WTC11 (cell line): ENCODE measurements at places on chromosomes 5 and 9. TPM values are rescaled to one million over a fixed set of nuclear protein-coding genes. Genes with fewer than 3 reads are reported as not detected.

GRCh38 chr9:136342181-136343120, 15.1 kb downstream of the GPSM1 start:
- no peaks in the 10 kb centered on the region for H3K4me1 ChIP-seq
- H3K27ac ChIP-seq, result no peak overlapping the region
- no peaks in the 10 kb centered on the region for H3K36me3 ChIP-seq
- no peaks in the 10 kb centered on the region for H3K27me3 ChIP-seq

DNA sequence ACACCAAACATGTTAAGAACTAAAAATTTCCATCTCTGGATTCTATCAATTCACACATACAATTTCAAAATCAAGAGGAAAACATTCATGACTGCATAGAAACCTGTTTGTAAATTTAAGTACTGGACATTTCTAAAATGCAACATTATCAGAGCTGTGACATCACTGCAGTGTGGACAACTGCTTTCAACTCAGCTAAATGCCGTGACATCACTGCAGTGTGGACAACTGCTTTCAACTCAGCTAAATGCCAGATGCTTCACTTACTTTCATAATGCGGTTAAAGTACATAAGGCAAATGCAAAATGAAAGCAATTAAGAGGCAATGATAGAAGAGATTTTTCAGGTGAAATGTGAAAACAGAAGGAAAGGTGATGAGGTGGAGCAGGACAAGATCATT, 161.5 kb downstream of the ARL15 start:
- no peak overlapping the region for H3K4me3 ChIP-seq
- no peaks in the 10 kb centered on the region for H3K27me3 ChIP-seq
- peaks cover 12% of the 10 kb centered on the region for H3K4me1 ChIP-seq

Gene SLC6A7
- total RNA-seq, result 0.04 TPM in 1 of 3 replicates, not detected in the others

Gene PDGFRB
- 5.0 to 7.9 TPM (median 5.1 TPM) in 3 replicates for total RNA-seq

Gene TLE4
- total RNA-seq, result 48.1 to 50.9 TPM (median 49.8 TPM) in 3 replicates

GRCh38 chr9:89872913-89873707, 268.3 kb downstream of the GADD45G start:
- H3K27ac ChIP-seq, result no peak overlapping the region
- H3K4me3 ChIP-seq, result no peak overlapping the region
- H3K36me3 ChIP-seq, result no peaks in the 10 kb centered on the region
- no peaks in the 10 kb centered on the region for H3K4me1 ChIP-seq

DNA sequence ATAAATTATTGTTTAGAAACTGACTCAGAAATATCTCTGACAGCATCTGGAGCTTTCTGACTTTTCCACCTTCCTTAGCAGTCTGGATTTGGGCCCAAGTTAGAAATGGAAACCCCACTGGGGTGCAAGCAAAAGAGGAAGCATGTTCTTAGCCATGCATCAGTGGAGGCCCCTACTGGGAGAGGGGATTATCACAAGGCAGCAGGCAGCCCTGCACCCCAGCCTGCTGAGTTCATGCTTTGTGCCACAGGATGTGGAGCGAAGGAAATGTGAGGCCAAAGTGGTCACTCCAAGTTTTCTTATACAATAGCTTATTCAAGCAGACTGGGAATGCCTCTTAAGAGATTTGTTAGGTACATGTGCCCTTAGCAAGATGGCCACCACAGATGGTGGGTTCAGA, 146.5 kb upstream of the TLX3 start:
- no peak overlapping the region for H3K27ac ChIP-seq
- H3K27me3 ChIP-seq, result no peaks in the 10 kb centered on the region
- peak; percentile 67 for DNase-seq
- no peak overlapping the region for H3K4me3 ChIP-seq
- H3K4me1 ChIP-seq, result peaks cover 20% of the 10 kb centered on the region

DNA sequence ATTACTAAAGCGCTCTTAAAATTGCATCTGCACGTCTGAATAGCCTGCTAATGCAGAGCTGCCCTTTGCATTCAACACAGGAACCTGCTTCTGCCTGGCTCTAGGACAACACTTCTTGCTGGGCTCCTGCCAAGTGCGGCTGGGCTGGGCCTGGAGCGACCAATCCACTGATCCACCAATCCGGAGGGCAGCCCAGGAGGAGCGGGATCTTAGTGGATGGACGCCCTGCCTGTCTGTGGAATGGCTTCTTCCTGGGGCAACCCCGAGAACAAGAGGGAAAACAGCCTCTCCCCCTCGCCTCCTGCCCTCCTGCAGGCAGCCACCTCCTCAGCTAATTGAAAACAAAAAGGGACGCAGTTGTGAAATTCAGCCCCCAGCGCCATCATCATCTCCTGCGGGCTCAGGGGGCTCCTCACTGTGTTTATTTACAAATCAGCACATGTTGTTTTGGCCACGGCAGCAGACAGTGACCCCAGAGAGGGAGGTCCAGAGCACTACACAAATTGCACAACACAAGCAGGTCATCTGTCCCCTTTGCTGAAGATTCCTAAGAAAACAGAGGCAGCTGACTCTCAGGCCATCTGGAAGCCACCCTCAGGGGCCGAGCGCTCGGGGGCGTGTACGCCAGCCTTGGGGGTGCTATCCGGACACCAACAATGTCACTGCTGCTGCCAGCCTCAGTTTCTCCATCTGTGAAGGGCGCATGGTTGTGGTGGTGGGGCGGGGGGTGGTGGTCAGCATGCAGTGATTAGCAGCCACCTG, 57.3 kb downstream of the GADD45G start:
- H3K27me3 ChIP-seq, result peaks cover 3% of the 10 kb centered on the region; the same call in 1 of the 2 replicates
- H3K4me1 ChIP-seq, result peaks cover 60% of the 10 kb centered on the region
- no peaks in the 10 kb centered on the region for H3K36me3 ChIP-seq
- peak overlapping the region; percentile 94 for H3K27ac ChIP-seq
- H3K4me3 ChIP-seq, result peak overlapping the region; percentile 25
- peak; percentile 92 for DNase-seq

- DNase-seq, result no peak
- no peak overlapping the region for H3K27ac ChIP-seq
- no peaks in the 10 kb centered on the region for H3K36me3 ChIP-seq
- peaks cover 31% of the 10 kb centered on the region for H3K4me1 ChIP-seq
- no peaks in the 10 kb centered on the region for H3K27me3 ChIP-seq
- H3K4me3 ChIP-seq, result no peak overlapping the region
Observed at GRCh38 chr5:74079971-74080556, 454.1 kb downstream of the ARHGEF28 start.

- H3K4me3 ChIP-seq, result no peak overlapping the region
- no peaks in the 10 kb centered on the region for H3K36me3 ChIP-seq
- H3K27ac ChIP-seq, result no peak overlapping the region
- peaks cover 9% of the 10 kb centered on the region for H3K4me1 ChIP-seq
- no peak for DNase-seq
- H3K27me3 ChIP-seq, result no peaks in the 10 kb centered on the region; the same call in 1 of the 2 replicates
Observed at GRCh38 chr9:37732952-37733351, 20.7 kb upstream of the TRMT10B start.

Gene CAMK2A
- total RNA-seq, result 0.13 to 0.16 TPM (median 0.14 TPM) in 3 replicates

GRCh38 chr9:34253460-34253837, 74.6 kb downstream of the UBAP1 start:
- no peak for DNase-seq
- H3K4me1 ChIP-seq, result no peaks in the 10 kb centered on the region
- no peaks in the 10 kb centered on the region for H3K27me3 ChIP-seq
- no peak overlapping the region for H3K27ac ChIP-seq

DNA sequence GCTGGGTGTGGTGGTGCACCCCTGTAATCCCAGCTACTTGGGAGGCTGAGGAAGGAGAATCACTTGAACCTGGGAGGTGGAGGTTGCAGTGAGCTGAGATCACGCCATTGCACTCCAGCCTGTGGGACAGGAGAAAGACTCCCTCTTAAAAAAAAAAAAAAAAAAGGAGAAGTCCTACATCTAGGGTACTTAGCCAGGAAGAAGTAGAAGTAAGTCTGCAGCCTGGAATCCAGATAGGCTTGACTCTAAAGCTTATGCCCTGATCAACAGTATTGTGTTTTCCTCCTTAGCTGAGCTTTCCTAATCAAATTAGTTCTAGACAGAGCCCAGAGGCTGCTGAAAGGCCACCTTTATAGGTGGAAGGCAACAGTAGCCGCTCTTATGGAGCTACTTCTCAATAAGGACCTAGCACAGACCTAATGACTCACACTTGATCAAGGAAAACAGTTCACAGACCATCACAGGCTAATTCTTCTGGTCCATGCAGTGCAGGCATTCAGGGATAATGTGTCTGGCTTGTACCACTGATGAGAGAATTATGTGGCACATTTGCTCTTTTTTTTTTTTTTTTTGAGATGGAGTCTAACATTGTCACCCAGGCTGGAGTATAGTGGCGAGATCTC, 105.5 kb upstream of the KLF4 start:
- H3K4me3 ChIP-seq, result no peak overlapping the region
- peaks cover 27% of the 10 kb centered on the region for H3K4me1 ChIP-seq
- H3K36me3 ChIP-seq, result no peaks in the 10 kb centered on the region
- H3K27ac ChIP-seq, result no peak overlapping the region

DNA sequence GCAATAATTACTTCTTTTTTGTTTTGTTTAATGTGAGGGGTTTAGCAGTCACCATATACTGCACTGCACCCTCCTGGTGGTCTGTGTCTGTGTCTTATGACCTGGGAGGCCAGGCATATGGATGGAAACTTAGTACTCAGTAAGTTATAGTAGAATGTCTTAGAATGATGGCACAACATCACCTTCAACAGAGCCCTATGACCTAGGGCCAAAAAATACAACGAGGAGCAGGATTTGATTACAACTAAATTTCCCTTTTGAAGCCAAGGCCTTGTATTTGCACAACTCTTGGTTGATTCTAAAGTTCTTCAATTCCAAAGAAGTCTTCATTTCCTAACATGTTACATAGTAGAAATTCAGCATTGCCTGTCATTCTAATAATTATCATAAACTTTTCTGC, 422.1 kb upstream of the PIK3R1 start:
- no peak overlapping the region for H3K27ac ChIP-seq
- no peak for DNase-seq
- H3K36me3 ChIP-seq, result peaks cover 16% of the 10 kb centered on the region

- H3K36me3 ChIP-seq, result no peaks in the 10 kb centered on the region
- H3K27me3 ChIP-seq, result no peaks in the 10 kb centered on the region
- H3K27ac ChIP-seq, result no peak overlapping the region
- no peak for DNase-seq
- H3K4me1 ChIP-seq, result no peaks in the 10 kb centered on the region
Observed at GRCh38 chr5:137504916-137505315, 5.8 kb upstream of the SPOCK1 start.

- H3K4me1 ChIP-seq, result peaks cover 24% of the 10 kb centered on the region
- DNase-seq, result peak; percentile 30
- no peak overlapping the region for H3K27ac ChIP-seq
- peaks cover 56% of the 10 kb centered on the region for H3K27me3 ChIP-seq
Observed at GRCh38 chr9:97983589-97984187, 547 bp downstream of the ANP32B start.

DNA sequence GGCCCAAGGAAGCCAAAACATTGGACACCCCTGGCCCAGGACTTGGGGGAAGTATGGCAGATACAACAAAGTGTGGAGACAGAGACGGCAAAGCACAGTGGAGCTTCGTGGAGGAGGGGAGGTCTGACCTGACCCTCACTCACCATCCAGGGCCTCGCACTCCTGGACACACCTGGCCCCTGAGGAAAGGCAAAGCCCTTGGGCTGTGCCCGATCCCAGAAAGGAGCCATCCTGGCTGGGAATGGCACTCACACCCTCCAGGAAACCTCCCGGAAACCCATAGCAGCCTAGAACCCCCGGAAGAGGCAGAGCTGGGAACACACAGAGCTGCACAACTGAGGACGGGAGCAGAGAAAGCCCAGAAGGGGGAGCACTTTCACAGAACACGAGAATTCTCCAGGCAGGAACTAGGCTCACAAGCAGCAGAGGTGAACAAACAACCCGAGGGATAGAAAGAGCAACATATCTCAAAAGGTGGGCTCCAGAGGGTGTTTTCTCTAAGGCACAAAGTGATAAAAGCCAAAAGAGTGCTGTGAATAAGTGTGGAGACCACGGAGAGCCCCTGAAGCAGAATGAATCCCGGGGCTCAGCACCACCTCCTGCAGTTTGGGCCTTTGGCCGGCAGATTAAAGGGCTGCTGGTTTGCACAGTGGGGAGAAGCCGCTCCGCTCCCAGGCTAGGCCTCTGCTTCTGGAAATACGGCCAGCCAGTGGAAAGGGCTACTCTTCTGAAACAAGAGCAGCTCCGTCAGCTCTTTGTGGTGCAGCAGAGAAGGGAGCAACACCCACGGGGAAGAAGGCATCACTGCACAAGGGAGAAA, 108.2 kb downstream of the UBE2R2 start:
- peaks cover 8% of the 10 kb centered on the region for H3K4me1 ChIP-seq
- no peak overlapping the region for H3K4me3 ChIP-seq
- H3K27ac ChIP-seq, result peak overlapping the region; percentile 90
- DNase-seq, result peak; percentile 69
- H3K27me3 ChIP-seq, result no peaks in the 10 kb centered on the region

GRCh38 chr5:59905188-59905587, 11.7 kb upstream of the PDE4D start:
- no peaks in the 10 kb centered on the region for H3K27me3 ChIP-seq
- DNase-seq, result no peak
- H3K36me3 ChIP-seq, result no peaks in the 10 kb centered on the region
- 0 out of 2 replicates have a peak, but pooled peaks cover 2% of the 10 kb centered on the region for H3K4me1 ChIP-seq
- H3K4me3 ChIP-seq, result no peak overlapping the region

DNA sequence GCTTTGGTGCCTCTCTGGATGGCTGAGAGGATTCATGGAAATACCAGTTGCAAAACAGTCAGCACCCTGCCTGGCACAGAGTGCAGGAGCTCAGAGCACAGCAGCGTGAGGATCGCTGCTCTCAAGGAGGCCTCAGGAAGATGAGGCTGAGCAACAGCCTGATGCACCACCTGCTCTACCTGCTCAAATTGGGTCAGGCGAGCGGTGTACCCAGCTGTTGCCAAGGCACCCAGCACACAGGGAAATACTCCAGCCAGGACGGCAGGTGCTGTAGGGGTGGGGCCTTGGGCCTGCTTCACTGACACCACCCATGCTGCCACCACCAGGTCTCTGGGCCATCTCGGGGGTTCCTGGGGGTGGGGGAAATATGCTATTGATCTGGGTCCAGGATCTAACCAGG, 4.3 kb downstream of the EEIG1 start:
- H3K4me1 ChIP-seq, result peaks cover 66% of the 10 kb centered on the region
- DNase-seq, result no peak
- no peak overlapping the region for H3K4me3 ChIP-seq
- H3K36me3 ChIP-seq, result no peaks in the 10 kb centered on the region
- peak overlapping the region; percentile 83 for H3K27ac ChIP-seq

- H3K36me3 ChIP-seq, result no peaks in the 10 kb centered on the region
- DNase-seq, result peak; percentile 16
- H3K27ac ChIP-seq, result no peak overlapping the region
- H3K4me1 ChIP-seq, result 0 out of 2 replicates have a peak, but pooled peaks cover 2% of the 10 kb centered on the region
- no peak overlapping the region for H3K4me3 ChIP-seq
Observed at GRCh38 chr5:113336975-113337374, 97.8 kb downstream of the TSSK1B start.
